NT2/D1 (cell line): ENCODE measurements at places on chromosomes 5 and 9.

GRCh38 chr9:1599961-1600360 is 415.2 kb upstream of the SMARCA2 start:
- no peak for DNase-seq

- no peak for DNase-seq
Observed at GRCh38 chr9:98851730-98852459, 44.4 kb downstream of the GALNT12 start.

- DNase-seq: no peak
Observed at GRCh38 chr5:79357398-79357797, 121.5 kb downstream of the JMY start.

GRCh38 chr9:136352682-136353081 is 10.9 kb downstream of the DNLZ start:
- no peak for DNase-seq

DNA sequence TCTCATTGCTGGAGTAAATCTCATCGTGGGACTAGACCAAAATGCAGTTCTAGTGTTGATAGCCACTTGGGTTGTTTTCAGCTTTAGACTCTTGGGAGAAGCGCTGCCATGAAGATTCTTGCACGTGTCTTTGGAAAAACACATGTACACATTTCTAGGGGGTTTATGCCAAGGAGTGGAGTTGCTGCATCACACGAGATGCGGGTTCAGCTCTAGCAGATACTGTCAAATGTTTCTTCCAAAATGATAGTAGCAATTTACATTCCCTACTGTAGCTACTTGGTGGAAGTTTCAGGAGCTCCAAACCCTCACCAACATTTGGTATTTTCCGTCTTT is 52.3 kb upstream of the CPLX2 start:
- no peak for DNase-seq

DNA sequence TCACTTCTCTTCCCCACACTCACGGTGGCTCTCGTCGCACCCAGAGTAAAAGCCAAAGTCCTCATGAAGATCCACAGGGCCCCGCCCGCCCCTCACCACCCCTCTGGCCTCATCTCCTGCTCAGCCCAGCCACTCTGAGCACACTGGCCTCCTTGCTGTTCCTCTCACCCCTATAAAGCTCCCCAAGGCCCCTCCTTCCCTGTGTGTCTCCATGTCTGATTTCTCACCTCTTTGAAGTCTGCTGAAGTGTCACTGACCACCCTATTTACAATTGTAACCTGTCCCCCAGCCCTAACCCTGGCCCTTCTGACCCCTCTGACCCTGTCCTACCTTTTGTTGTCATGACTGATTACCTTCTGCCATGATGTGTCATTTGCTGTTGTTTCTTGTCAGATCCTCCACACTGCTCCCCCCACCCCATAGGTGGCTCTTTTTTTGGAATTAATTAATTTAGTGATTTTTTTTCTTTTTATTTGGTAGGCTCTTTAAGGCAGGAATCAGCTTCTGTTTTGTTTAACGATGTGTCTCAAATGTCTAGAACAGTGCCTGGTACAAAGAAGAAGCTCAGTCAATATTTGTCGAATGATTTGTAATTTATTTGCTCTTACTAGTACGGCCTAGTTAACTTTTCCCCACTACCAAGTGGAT is 90.2 kb downstream of the IQGAP2 start:
- DNase-seq: no peak

GRCh38 chr9:105275938-105276337 is 31.5 kb downstream of the SLC44A1 start:
- DNase-seq: no peak

DNA sequence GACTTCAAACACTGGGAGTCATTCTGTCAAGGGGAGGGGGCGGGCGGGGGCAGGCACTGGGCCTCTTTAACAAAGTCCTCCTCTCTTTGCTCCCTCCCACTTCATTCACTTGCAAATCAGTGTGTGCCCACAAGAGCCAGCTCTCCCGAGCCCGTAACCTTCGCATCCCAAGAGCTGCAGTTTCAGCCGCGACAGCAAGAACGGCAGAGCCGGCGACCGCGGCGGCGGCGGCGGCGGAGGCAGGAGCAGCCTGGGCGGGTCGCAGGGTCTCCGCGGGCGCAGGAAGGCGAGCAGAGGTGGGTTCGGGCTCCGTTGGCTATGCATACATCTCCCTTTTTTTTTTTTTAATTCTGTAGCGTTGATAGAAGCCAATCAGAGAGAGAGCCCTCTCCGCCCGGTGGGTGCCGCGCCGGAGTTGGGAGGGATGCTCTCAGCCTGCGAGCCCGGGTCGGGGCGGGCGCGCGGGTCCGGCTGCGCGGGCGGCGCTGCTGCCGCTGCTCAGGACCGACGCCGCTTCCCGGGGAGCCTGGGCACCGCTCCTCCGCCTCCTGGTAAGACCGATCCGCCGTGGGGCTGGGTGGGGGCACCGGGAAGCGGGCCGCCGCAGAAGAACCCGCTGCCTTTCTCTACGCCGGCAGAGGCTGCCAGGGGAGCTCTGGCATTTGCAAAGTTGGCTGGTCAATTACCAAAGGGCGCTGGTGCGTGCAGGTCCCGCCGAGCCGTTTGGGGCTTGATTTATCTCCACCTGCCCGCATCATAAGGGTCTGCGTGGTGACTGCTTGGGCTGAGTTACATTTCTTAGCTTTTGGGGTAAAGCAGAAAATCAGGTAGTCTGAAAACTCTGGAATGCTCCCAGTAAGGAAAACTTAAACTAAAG is at the start of gene CDH6:
Gene CDH6, plus strand, starts transcription at position 96 of the 877 bp plus-strand sequence. CDS start 73,788 bp downstream, outside the sequence.
- DNase-seq: peak; percentile 87

GRCh38 chr5:93022796-93023447 is 558.1 kb downstream of the NR2F1-AS1 start:
- DNase-seq: no peak

DNA sequence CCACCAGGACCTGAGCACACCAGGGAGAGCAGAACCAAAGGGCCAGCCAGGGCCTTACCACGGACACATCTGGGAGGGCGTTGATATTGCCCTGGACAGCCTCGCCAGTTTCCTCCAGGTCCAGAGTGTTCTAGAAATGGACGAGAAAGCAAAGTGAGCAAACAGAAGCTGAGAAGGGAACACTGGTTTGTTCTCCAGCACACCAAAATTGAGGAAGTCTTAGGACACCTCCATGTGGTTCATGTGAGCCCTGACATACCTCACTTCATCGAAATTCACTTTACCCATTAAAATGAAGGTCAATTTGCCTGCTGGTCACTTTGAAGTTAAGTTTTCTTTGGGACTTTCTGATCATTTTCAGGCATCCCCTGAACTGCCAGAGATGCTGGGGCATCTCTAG is 20.1 kb upstream of the AKNA start:
- DNase-seq: no peak

DNA sequence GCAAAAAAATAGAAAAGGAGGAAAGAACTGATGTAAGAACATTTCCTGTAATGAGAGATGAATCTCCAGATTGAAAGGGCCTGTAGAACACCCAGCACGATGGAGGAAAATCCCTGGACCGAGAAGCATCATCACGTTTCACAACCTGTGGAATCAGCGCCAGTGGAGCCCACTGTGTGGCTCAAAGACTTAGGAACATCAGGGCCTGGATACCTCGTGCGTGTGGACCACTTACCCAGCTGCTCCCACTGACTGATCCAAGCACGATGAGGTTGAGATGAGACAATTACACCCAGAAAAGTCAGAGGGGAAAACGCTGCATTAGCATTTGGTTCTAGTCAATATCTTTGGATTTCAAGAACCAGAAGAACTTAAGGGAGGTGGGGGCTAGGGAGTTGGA is 224.6 kb downstream of the SYK start:
- DNase-seq: no peak

- no peak for DNase-seq
Observed at GRCh38 chr5:17398866-17399835, 98.9 kb upstream of the TAF11L2 start.

DNA sequence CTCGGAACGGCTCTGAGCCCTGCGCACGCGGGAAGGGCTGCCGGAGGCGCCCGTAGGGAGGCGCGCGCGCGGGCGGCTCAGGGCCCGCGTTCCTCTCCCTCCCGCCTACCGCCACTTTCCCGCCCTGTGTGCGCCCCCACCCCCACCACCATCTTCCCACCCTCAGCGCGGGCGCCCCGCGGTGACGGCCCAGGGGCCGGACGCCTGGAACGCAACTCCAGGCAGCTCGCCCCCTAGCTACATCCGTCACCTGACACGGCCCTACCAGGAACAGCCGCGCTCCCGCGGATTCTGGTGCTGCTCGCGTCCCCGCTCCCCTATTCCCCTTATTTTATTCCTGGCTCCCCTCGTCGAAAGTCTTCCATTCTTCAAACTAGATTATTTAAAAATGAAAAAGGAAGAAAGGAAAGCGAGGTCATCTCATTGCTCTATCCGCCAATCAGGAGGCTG is at the start of gene CDKN2B-AS1:
Gene CDKN2B-AS1, plus strand, starts transcription at position 236 of the 450 bp plus-strand sequence.
- DNase-seq: no peak

GRCh38 chr5:74200560-74200959 is 440.0 kb downstream of the ENC1 start:
- DNase-seq: no peak

DNA sequence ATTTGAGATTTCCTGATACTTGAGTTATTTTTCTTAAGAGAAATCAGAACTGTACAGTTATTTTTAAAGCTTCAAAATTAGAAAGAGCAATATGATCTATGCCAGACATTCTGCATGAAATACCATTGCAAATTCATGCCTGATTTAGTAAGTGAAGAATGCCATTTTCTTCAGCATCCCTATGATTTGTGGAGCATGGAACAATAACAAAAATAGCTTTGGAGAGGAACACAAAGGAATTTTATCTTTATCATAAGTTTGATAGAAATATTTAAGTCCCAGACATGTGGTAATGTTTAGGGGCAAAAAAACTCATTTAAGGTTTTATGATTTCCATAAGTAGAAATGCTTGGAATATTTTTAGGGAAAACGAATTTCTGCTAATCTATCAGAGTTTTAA is 1863.4 kb downstream of the EFNA5 start:
- no peak for DNase-seq

- DNase-seq: no peak
Observed at GRCh38 chr5:33439905-33440481, 772 bp upstream of the TARS1 start.

DNA sequence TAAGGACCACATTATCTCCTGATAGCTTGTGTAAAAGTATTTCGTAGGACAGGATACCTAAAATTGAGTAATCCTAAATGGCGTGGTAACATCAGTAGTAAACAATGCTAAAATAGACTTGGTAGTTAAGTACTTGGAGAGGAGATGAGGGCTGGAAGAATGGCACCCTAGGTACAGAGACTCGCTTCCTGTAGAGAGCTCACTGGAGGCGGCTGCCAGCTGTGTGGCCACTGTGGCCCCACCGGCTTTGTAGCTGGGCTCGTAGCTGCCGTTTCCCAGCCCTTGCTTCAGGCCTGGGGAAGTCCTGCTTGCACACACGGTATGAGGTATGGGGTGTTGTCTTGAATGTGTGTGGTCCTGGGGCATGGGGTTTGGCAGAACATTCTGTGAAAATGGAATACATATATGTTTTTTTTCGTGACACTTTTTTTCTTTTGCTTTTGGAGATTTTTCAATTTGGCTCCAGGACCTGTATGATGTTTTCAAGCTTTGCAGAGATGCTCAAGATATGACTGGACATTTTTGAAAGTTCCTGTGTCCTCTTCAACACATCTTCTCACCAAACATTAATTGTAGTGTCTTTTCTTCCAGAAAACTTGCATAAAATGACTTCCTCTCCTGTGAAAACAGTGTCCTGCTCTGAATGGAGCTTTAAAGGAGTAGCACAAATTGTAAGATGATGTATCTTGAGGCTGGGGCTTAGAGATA is 58.0 kb downstream of the RCL1 start:
- DNase-seq: no peak

DNA sequence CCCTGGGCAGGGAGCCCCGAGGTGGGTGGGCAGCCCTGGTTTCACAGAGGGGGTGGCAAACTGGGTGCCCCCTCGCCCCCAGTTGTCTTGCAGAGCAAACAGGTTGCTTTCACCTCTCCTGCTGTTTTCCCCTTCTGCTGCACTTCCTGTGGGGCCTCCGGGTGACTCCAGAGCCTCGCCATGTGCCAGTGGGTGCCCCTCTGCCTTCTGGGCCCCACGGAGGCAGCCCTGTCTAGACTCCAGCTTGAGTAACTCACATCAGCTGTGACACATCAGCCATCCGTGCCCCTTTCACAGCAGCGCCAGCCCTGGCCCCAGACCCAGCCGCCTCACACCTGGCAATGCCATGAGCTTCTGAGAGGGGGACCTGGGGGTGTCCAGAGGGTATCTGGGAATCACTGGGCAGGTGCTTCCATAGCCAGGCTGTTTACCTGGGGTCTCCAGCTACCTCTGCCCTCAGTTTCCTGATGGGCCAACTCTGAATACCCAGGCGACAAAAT is 36.9 kb downstream of the ADAMTSL2 start:
- no peak for DNase-seq

- no peak for DNase-seq
Observed at GRCh38 chr5:75847561-75848021, 130.4 kb upstream of the POC5 start.

DNA sequence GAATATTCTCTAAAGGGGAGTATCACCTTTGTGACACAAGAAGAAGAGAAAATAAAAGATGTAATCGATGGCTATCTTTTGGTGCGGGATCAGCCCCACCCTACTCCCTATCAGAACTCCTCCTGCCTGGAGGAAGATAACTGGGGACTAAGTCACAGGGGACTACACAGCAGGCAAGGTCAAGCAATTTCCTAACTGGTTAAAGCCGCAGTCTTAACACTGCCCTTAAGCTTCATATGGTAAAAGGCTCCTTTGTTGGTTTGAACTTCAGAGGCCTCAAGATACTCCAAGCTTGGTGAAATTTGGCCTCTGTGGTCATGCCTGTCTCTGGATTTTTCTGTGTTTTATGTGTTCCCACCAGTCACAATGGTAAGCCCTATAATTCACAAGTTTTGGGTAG is 1.3 kb upstream of the SHISAL2B start:
- no peak for DNase-seq

DNA sequence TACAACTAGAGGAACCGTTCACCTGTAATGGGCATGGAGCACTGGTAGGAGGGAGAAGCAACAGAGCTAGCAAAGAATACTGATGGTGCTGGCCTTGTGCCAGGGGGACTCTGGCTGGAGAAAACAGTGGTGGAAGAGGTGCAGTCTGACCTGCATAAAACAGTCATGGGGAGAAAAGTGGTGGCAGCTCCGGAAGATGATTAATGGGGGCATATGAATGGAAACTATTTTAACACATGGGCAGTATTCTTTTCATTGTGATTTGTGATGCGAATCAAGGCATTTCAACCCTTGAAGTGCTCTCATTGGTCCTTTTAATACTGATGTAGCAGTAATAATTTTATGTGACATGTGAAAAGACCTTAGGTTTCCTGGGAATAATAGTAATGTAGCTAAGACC is 219.6 kb downstream of the ADAMTS6 start:
- no peak for DNase-seq

DNA sequence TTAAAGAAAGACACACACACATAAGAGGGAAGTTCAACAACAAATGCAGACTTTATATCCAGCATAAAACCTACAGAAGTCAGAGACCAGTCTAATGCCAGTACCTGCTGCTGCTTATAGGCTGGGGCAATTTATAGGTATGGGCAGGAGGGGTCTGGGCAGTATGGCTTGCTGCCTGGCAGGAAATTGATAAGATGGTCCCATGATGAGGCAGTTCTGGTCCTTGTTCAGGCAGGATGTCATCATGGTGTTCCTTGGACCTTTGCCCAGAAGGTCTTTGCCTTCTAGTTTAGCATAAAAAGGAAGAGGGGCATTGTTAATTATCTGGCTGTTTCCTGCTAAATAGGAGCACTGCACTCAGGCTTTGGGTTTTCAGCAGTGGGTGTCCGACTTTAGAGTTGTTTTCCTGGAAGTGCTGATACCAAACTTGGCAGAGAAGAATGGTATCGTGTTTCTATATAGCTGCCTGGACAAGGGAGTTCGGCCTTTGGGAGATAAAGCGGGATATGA is 10.4 kb upstream of the PDCD1LG2 start:
- no peak for DNase-seq
